LoVo (cell line): ENCODE measurements at places on chromosomes 1 and 21.

DNA sequence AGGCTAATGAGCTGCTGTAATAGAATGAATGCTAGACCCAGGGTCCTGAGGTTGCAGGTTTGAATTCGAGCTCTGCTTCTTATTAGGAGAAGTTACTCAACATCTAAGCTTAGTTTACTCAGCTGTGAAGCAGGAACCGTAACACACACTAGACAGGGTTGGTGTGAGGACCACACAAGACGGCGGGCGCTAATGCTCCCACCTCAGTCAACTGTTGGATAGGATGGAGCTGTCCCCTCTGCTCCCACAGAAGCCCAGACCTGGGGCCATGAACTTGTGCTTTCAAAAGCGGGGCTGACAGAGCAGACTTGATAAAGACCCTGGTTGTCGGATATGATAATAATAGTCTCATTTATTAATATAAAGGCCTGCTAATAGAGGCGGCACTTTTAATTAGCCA is 98.4 kb upstream of the CD34 start:
- no peak for DNase-seq

GRCh38 chr1:172408958-172409357 is 11.5 kb upstream of the C1orf105 start:
- DNase-seq: no peak

DNA sequence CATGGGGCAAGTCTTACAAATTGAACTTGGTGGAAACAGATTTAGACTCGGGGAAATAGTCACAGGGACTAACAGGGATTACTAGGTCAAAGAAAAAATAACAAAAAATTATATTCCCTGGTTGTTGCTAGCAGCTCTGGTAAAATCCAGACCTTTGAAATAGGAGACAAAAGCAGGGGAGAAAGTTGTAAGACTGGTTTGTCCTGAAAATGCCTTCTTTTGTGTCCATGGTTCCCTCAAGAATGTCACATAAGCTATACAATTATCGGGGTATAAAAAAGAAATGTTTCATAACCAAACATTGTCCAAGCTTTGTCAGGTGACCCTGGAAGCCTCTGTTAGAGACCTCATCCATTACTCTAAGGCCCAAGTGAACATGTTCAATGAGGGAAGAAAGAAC is 33.1 kb downstream of the KIAA0319L start:
- DNase-seq: no peak

- no peak for DNase-seq
These were observed 21.1 kb downstream of the PRXL2B start for GRCh38 chr1:2607641-2608091.

DNA sequence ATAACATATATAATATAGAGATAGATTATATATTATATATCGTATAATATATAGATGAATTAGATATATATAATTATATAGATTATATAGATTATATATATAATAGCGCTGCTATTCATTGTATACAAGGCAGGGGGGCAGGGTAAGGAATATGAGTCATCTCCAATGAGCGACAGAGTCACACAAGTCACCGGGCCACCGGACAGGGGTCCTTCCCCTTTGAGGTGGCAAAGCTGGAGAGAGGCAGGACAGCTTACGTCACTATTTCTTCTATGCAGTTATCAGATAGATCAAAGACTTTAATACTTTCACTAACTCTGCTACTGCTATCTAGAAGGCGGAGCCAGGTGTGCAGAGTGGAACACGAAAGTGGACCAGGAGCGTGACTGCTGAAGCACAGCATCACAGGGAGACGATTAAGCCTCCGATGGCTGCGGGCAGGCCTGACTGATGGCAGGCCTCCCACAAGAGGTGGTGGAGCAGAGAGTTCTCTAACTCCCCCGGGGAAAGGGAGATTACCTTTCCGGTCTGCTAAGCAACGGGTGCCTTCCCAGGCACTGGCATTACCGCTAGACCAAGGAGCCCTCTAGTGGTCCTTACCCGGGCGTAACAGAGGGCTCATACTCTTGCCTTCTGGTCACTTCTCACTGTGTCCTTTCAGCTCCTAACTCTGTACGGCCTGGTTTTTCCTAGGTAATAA is 2154.7 kb downstream of the MRPL39 start:
- DNase-seq: no peak

GRCh38 chr1:56099766-56100265 is 479.5 kb downstream of the PLPP3 start:
- DNase-seq: no peak

- no peak for DNase-seq
These were observed 72.0 kb upstream of the BACE2 start for GRCh38 chr21:41095983-41096382.

DNA sequence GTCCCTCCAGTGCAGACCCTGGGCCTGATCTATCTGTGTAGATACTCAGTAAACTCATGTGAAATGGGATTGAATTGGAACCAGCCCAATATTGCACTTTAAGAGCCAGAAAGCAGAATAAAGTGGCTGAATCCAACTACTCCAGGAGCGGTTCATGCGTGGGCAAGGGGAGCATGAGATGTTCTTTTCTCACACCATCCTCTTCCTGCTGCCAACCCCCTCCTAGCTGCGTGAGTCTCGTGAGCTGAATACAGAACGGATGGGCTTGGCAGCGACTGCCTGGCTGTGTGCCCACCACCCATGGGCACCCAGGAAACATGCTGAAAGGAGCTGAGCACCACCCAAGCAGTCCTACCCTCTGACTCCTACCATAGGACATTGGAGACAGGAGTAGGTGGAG is 128.3 kb downstream of the ELAVL4 start:
- DNase-seq: no peak

- DNase-seq: peak; percentile 78
These were observed at the start of gene MTX1 for GRCh38 chr1:155208541-155209311. Gene MTX1, plus strand, starts transcription at chr1:155208695. Its CDS starts 110 bp downstream, at chr1:155208805.

GRCh38 chr1:151578941-151579340 is 32.9 kb upstream of the SNX27 start:
- no peak for DNase-seq

DNA sequence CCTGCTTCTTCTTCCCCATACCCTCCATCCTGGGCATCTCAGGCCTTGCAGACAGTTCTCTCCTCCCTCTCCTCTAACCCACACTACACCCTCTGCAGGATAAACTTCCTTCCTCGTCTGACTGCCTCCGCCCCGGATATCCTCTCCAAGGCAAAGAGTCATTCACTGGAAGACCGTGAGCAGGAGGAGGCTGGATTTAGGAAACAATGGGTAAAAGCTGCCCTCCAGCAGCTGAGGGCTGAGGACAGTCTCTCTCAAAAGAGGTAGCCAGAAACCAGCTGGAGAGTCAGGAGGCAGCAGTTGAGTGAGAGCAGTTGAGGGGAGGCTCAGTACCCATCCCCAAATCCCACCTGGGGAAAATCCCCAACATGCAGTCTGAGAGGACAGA is 1.4 kb downstream of the CSRP1 start:
- no peak for DNase-seq

DNA sequence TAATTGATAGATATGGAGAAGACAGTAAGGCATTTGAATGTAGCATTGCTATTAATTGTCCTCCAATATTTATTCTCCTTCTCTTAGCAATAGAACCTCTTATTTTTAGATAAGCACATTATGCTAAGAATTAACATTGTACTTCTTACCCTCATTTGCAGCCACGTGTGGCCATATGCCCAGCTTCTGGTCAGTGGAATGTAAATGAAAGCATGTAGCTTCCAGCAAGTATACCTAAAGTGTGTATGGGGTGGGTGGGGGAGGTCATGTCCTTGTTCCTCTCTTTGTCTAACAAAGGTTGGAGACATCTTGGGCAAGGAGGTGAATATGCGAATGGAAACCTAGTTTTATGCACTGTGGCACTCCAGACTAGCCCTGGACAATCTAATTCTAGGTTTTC is 133.6 kb upstream of the HMCN1 start:
- DNase-seq: no peak

GRCh38 chr1:6948861-6949260 is 163.6 kb downstream of the CAMTA1 start:
- DNase-seq: no peak

DNA sequence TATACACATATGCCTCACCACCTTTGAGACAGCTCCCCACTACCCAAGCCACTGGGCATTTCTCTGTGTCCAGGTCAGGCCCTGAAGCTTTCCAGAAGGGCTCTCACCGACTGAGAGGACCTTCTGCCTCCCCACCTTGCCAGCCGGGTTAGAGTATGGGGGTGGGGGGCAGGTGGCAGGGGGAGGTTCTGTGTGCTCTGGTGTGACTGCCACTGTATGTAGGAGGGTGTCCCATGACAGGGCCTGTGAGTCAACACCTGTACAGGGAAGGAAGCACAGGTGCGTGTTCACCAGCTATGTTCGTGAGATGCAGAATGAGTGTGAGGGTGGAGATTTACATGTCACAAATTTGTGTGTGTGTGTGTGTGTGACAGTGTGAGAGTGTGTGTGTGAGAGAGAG is 7.0 kb downstream of the AHDC1 start:
- no peak for DNase-seq

DNA sequence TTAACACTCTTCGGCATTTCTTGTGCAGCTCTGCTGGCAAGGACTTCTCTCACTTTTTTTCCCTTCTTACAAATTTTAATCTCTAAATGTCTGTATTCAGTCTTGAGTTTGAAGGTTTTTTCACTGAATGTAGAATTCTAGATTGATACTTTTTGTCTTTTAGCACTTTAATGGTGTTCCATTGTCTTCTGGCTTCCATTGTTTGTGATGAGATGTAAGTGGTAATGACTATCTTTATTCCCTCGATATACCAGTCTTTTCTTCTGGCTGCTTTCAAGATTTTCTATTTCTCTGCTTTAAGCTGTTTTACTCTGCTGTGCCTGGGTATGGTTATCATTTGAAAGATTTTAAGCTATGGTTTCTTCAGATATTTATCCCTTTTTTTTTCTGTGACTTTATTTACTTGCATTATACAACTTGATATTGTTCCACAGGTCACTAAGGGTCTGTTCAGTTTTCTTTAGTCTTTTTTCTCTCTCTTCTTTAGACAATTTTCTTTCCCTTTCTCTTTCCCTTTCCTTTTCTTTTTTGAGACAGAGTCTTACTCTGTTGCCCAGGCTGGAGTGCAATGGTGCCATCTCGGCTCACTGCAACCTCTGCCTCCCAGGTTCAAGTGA is 35.8 kb downstream of the DYRK1A start:
- DNase-seq: no peak

- no peak for DNase-seq
These were observed 23.7 kb upstream of the DAB1 start for GRCh38 chr1:57447551-57447950.
